ENCODE measurements at places on chromosomes 16 and 17.

DNA sequence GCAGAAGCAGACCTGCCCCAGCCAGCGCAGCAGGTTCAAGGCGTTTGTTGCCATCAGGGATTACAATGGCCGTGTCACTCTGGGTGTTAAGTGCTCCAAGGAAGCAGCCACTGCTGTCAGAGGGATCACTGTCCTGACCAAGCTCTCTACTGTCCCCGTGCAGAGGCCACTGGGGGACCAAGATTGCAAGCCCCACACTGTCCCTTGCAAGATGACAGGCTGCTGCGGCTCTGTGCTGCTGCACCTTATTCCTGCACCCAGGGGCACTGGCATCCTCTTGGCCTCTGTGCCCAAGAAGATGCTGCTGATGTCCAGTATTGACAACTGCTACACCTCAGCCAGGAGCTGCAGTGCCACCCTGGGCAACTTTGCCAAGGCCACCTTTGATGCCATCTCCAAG, 27.7 kb downstream of the ATPAF2 start:
- no peak for DNase-seq

GRCh38 chr16:62805221-62805857, 769.1 kb upstream of the CDH8 start:
- DNase-seq = no peak

DNA sequence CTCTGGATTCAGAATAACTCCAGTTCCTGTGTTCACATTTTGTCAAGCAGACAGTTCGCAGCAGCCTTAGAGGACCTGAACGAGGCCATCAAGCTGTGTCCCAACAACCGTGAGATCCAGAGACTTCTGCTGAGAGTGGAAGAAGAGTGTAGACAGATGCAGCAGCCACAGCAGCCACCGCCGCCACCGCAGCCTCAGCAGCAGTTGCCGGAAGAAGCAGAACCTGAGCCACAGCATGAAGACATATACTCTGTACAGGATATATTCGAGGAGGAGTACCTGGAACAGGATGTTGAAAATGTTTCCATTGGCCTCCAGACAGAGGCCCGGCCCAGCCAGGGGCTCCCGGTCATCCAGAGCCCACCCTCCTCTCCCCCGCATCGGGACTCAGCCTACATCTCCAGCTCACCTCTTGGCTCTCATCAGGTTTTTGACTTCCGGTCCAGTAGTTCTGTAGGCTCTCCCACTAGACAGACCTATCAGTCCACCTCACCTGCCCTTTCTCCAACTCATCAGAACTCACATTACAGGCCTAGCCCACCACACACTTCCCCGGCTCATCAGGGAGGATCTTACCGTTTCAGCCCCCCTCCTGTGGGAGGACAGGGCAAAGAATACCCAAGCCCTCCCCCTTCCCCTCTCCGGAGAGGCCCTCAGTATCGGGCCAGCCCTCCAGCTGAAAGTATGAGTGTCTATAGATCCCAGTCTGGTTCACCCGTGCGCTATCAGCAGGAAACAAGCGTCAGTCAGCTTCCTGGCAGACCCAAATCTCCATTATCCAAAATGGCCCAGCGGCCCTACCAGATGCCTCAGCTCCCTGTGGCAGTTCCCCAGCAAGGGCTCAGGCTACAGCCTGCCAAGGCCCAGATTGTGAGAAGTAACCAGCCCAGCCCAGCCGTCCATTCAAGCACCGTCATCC, 25.9 kb downstream of the CYB561 start:
- DNase-seq = no peak

- no peak for DNase-seq
Measured at GRCh38 chr17:13199425-13199824, 181.6 kb upstream of the ELAC2 start.

- DNase-seq = no peak
Measured at GRCh38 chr16:90077757-90078578, 837 bp upstream of the PRDM7 start.

- no peak for DNase-seq
Measured at GRCh38 chr17:73435412-73435811, 123.6 kb upstream of the CDC42EP4 start.

GRCh38 chr17:17580662-17581470, 10.6 kb downstream of the PEMT start:
- no peak for DNase-seq
